ENCODE measurements at places on chromosomes 5 and 9. TPM values are rescaled to one million over a fixed set of nuclear protein-coding genes. Genes with fewer than 3 reads are reported as not detected.

The CCL27 gene
- not detected for total RNA-seq

The LMNB1 gene
- total RNA-seq, result 5.7 TPM

The GFI1B gene
- total RNA-seq, result not detected

The INVS gene
- total RNA-seq, result 32.3 TPM

The OBP2A gene
- not detected for total RNA-seq

The NEUROG1 gene
- total RNA-seq, result not detected

The TUT7 gene
- 32.0 TPM for total RNA-seq

The F12 gene
- 0.18 TPM for total RNA-seq

The IL9 gene
- total RNA-seq, result not detected

The COL15A1 gene
- total RNA-seq, result 164 TPM

The ZBED3 gene
- 0.28 TPM for total RNA-seq
